ENCODE measurements at places on chromosomes 5 and 9. TPM values are rescaled to one million over a fixed set of nuclear protein-coding genes. Genes with fewer than 3 reads are reported as not detected.

CTXN3 gene
- not detected for total RNA-seq

CDO1 gene
- total RNA-seq: not detected

ROPN1L gene
- 0.22 TPM for total RNA-seq

ACOT12 gene
- not detected for total RNA-seq

ADRA1B gene
- total RNA-seq: not detected

PRRX2 gene
- 0.35 TPM for total RNA-seq

JMY gene
- total RNA-seq: 7.6 TPM

SAPCD2 gene
- 11.5 TPM for total RNA-seq

SLC27A4 gene
- total RNA-seq: 46.0 TPM

ANKRD18A gene
- total RNA-seq: 0.79 TPM

OR1J1 gene
- total RNA-seq: not detected

MOCS2 gene
- total RNA-seq: 27.0 TPM

ERP44 gene
- 16.0 TPM for total RNA-seq

PCDHB5 gene
- total RNA-seq: not detected

TXNDC8 gene
- total RNA-seq: not detected

ANKRD20A1 gene
- not detected for total RNA-seq

TMEM215 gene
- total RNA-seq: not detected

PCDHGA8 gene
- 0.04 TPM for total RNA-seq

CDC25C gene
- total RNA-seq: 5.3 TPM

MOB3B gene
- total RNA-seq: 0.29 TPM

TTC16 gene
- total RNA-seq: 1.8 TPM

PAXX gene
- 82.2 TPM for total RNA-seq

SH3PXD2B gene
- total RNA-seq: 0.15 TPM

JAKMIP2 gene
- total RNA-seq: 1.8 TPM

RBM18 gene
- 37.4 TPM for total RNA-seq

FRMD3 gene
- 0.68 TPM for total RNA-seq

KCTD16 gene
- total RNA-seq: 0.02 TPM

KIF3A gene
- 21.1 TPM for total RNA-seq

C9orf50 gene
- not detected for total RNA-seq

HAVCR1 gene
- total RNA-seq: 0.61 TPM

CNTFR gene
- not detected for total RNA-seq

FOXD4 gene
- total RNA-seq: 0.20 TPM

COL5A1 gene
- total RNA-seq: 0.02 TPM

PCDHGA11 gene
- 0.13 TPM for total RNA-seq

SLC6A19 gene
- not detected for total RNA-seq

RPP25L gene
- total RNA-seq: 34.5 TPM

DDX4 gene
- not detected for total RNA-seq

FOXI1 gene
- not detected for total RNA-seq

PPP1R26 gene
- total RNA-seq: 0.59 TPM

IL9 gene
- total RNA-seq: 12.5 TPM

KIF4B gene
- not detected for total RNA-seq

SPATA31C1 gene
- not detected for total RNA-seq

CYLC2 gene
- not detected for total RNA-seq

PCDHGA1 gene
- total RNA-seq: 0.07 TPM

TAF11L5 gene
- total RNA-seq: not detected

ZDHHC11 gene
- 4.5 TPM for total RNA-seq

CDH9 gene
- not detected for total RNA-seq

PCDHGA6 gene
- total RNA-seq: 0.15 TPM

PALM2AKAP2 gene
- not detected for total RNA-seq

GLRA1 gene
- total RNA-seq: not detected

TENT4A gene
- total RNA-seq: 28.4 TPM

LCN1 gene
- not detected for total RNA-seq

TAS2R1 gene
- not detected for total RNA-seq

UGT3A2 gene
- not detected for total RNA-seq

IPPK gene
- 13.5 TPM for total RNA-seq

OLFML2A gene
- total RNA-seq: not detected
